ENCODE measurements at places on chromosomes 4 and X.

DNA sequence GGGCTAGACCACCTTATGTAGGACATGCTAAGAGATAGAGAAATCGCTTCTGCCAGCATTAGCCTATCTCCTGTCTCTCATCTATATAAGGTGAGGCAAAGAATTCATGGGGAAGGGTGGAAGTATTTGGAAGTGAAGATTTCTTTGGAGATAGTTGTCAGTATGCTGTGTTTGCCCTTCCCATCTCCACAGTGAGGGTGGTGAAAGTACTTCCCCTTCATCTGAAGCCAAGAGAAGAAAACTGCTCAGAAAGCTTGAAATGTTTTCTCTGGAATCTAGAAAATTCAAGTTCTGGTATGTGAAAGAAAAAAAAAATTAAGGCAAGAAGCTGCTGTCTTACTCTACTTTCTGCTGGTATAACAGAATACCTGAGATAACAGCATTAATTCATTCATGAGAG, 12.3 kb upstream of the ADH5 start:
- no peak for DNase-seq

DNA sequence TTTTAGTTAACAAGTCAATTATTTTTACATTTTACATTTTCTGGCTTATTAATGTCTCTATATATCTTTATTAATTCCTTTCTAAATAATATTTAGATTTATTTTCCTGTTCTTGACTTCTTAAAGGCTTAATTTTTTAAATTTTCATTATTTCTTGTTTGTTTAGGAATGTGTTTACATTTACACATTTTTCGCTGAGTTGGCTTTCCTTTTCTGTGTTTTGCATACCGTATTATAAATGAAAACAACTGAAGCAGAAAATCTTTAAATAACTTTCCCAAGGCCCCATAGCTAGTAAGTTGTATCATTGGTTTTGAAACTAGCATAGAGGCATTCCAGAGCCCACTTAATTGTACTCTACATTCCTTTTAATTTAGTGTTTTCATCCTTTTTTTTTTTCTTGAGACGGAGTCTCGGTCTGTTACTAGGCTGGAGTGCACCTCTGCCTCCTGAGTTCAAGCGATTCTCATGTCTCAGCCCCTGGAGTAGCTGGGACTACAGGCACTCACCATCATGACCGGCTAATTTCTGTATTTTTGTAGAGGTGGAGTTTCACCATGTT, 261.6 kb downstream of the IQCM start:
- no peak for DNase-seq

DNA sequence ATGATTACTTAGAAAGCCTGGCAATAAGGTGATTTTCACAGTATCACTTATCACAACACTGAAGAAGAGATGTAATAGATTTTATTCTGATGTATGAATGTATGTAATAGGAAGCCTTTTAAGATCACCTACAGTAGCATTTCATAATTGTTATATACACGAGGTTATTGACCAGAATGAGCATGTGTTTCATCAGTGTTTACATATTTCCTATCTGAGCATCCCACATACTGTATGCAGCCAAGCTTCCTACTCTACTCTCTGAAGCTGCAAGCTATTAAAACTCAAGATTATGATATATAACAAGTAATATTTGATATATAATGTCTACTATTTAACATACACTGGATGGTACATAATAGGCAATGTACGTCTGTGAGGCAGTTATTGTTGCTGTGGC, 190.9 kb upstream of the S100G start:
- DNase-seq: no peak

DNA sequence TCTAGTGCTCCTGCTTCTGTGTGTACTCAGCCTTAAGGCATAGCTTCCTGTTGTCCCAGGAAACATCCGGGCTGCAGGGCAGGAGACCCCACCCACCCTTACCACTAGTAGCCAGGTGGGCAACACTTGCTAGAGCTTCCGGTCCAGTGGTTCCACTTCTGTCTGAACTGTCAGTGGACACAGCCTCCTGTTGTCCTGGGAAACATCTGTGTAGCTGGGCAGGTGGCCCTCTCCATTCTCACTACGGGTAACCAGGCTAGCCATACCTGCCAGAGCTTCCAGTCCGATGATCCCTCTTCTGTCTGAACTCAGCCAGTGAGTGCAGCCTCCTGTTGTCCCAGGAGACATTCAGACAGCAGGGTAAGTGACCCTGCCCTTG, 372.2 kb downstream of the INPP4B start:
- DNase-seq: no peak

GRCh38 chr4:3268395-3269104, 19.6 kb downstream of the MSANTD1 start:
- no peak for DNase-seq

- no peak for DNase-seq
Measured at GRCh38 chr4:157327666-157328065, 107.1 kb downstream of the GRIA2 start.

DNA sequence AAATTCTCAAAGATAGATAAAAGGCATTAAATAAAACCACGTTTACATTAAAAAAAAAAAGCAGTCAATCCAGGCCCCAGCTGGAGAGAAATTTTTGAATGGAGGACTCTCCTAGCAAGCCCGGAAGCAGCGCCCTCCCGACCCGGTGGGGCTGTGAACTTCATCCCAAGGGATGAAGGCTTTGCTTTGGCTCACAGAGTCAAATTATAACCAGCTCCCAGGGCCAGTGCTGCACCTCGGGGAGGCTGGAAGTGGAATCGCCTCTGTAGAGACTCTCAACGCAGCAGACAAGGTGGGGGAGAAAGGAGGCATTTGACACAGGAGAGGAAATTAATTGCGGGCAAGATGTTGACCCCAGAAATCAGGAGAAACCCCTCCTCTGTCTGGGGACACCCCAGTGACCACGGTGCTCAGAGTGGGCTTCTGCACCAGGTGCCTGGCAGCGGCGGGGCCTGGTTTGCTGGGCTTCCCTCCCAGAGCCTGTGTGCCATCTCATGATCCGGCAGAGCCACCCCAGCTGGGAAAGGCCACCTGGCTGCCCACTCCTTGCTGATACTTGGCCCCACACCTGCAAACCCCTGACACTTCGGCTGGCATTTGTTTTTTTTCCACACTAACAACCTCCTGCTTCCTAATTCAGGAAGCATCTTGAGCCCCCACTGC, 71.7 kb downstream of the ABLIM2 start:
- DNase-seq: no peak

GRCh38 chrX:119784747-119785446, 6.5 kb downstream of the RPL39 start:
- peak; percentile 29 for DNase-seq

GRCh38 chr4:41296995-41297394, 40.3 kb downstream of the UCHL1 start:
- DNase-seq: no peak

DNA sequence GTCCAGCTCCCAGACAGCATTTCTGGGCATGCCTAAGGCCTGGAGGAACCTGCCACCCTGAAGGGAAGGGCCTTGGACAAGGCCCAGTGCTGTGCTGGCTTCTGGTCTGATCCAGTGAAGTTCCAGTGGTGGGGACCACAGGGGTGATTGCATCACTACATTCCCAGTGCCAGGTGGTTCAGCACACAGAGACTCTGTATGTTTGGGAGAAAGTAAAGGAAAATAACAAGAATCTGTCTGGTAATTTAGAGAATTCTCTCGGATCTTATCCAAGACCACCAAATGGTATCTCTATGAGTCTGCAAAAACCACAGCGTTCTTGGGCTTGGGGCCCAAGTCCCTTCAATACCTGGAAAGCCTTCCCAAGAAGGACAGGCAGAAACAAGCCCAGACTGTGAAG, 131.8 kb upstream of the MAD2L1 start:
- no peak for DNase-seq

GRCh38 chrX:13430136-13430827, 110.4 kb upstream of the ATXN3L start:
- DNase-seq: peak; percentile 4

GRCh38 chr4:826508-827208, 729 bp upstream of the CPLX1 start:
- no peak for DNase-seq

DNA sequence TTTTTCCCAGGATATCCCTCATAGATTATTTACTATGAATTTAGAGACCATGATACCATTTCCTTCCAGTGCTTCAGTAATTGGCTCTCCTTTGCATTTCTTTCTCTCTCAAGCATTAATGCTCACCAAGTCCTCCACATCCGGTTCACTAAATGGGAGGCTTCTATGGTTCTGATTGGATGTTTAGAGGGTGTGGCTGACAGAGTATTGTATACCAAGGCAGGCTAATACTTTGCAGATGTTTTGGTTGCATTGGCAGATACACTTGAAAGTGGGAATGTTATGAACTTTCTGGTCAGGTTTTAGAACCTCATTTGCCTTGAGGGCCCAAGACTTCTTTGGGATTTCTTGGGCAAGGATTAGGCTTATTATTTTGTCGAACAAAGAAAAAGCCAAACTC, 24.2 kb downstream of the CBLL2 start:
- no peak for DNase-seq

- DNase-seq: peak; percentile 1
Measured at GRCh38 chr4:128793859-128794672, 15.4 kb upstream of the JADE1 start.

GRCh38 chrX:16087076-16087475, 36.3 kb upstream of the GRPR start:
- no peak for DNase-seq

- DNase-seq: no peak
Measured at GRCh38 chr4:183300070-183300469, 20.0 kb downstream of the CLDN22 start.

DNA sequence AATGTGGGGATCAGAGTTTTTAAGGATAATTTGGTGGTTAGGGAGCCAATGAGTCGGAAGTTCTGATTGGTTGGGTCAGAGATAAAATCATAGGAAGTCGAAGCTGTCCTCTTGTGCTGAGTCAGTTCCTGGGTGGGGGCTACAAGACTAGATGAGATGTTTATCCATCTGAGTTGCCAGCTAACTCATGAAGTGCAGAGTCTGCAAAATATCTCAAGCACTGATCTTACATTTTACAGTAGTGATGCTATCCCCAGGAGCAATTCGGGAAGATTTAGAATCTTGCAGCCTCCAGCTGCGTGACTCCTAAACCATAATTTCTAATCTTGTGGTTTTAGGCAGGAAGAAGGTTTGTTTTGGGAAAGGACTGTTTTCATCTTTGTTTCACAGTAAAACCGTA, 565.8 kb upstream of the SPANXN1 start:
- no peak for DNase-seq

DNA sequence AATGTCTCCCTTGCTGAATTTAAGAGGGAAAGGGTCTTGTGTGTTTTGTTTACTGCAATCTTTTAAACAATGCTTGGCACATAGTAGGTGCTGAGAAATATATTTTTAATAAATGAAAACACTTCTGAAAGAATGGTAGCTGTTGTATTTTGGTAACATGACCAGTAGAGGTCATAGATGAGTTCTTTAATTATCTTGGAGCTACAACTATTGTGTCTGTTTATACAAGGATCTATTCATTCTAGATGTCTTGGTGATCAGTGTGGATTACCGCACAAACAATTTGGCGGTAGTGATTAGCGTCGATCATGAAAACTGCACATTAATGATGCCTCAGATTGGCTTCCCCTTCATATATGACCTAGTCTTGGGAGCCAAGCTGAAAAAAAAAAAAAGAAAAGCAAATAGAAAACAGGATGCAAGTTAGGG, 21.4 kb upstream of the SCRG1 start:
- DNase-seq: peak; percentile 35

- no peak for DNase-seq
Measured at GRCh38 chr4:164571593-164572390, 182.1 kb upstream of the SMIM31 start.

GRCh38 chrX:132631579-132632232, 142.9 kb upstream of the MBNL3 start:
- peak; percentile 32 for DNase-seq

GRCh38 chr4:134027931-134028330, 173.7 kb downstream of the PABPC4L start:
- no peak for DNase-seq

DNA sequence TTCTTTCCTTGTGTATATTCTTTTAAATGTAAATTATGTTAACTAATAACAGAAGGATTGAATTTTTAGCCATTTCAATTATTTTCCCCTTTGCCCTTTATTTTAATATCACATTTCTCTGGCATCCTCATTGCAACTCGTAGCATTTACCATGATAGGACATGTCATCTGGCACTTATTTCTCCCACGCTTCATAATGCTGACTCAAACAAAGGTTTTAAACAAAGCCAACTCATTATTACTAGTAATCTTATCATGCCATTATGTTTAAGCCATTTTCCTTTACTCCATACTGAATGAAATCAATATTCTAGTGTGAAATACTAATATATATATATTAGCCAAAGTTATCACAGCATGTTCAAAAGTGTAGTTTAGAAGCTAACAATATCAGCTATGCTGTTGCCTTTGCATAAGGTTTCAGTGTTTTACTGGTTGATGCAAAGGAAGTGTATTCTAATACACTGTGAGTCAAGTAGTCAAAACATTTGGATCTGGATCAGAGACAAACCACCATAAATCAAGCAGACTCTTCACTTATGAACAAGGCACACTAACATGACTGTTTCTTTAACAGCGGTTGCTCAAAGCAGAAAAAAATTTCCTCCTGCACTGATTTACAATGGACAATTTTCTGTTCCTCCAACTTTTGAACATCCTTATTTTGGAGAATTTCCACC, 281.6 kb downstream of the SLC7A11 start:
- no peak for DNase-seq

- DNase-seq: no peak
Measured at GRCh38 chr4:68582339-68582717, 6.2 kb upstream of the UGT2B17 start.

All from suppressor macrophage treated with lipopolysaccharide for 4 hours (primary cell).